ENCODE measurements at places on chromosomes 2 and 18.

DNA sequence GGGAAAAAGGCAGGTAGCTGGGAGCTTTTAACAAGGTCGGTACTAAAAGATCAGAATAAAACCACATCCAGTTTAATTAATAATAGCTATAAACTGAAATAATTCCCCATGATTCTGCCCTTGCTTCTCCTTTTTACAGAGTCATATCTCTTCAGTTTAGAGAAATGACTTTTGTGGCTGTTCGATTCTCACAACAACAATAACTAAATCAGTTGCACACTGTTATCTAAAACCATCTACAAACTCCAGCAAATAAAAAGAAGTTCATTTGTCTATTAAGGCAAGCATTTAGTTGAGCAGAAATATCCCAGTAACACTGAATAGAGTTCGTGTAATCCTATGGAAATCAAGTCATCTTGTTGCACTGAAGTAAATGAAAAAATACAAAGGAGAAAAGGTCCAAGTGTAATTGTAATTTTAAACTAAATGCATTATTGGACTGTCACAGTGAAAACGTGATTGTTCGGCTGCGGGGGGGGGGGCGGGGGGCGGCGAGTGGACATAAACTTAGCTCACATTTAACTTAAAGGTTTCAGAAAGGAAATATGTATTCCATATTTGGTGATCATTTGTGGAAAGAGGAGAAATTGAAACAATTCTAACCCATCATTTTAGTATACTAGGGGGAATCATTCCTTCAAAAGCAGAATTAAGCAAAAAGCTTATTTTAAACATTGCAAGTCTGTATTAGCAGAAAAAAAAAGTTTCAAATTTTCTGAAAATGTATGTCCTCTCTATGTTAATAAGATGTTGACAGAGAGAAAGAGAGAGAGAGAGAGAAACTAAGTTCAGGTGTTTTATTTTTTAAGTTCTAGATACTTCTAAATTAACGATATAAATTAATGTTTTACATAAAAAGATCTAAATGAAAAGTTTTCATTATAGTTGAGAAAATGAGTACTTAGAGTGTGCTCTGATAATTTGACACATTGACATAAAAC, 144.5 kb downstream of the MEIS1 start:
- DNase-seq = no peak

- no peak for DNase-seq
Observed at GRCh38 chr18:48188609-48189008, 220.6 kb downstream of the ZBTB7C start.

- no peak for DNase-seq
Observed at GRCh38 chr2:139020287-139020686, 240.1 kb upstream of the NXPH2 start.

- DNase-seq = no peak
Observed at GRCh38 chr2:108324531-108325255, 36.0 kb downstream of the SULT1C2 start.
